ENCODE measurements at places on chromosomes 7 and 10.

DNA sequence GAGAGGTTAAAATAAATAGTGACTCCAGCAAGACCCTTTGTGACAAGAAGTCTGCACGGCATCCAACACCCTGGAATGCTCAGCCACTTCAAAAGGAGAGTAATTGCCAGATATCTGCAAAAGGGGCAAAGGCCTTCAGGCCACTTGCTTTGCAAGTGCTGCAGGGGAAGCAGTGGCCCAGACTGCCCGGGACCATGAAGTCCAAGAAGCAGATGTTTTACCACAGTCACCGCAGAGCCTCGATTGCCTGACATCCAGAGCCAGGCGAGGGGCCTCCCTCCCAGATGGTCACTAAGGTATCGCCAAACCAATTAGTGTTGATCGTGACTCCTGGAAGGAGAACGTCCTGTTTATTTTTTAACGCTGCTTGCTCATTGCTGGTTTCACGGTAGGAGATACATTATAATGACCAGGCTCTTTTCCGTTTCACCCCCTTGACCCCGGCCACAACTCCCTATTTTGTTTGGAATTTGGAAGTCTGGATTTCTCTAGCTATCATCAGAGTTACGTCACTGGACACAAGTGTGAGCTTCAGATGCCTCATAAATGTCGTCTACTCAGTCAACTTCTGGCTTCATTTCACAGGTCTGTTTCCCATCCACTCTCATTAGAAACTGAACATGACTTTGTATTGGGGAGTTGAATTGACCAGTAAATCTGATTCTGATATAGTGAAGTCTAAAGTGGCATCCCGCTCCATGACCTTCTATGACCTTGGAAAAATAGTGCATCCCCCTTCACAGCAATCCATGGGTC lies 276.2 kb downstream of the WDR11 start:
- peak overlapping the region; percentile 36 for H3K27ac ChIP-seq
- no peak for DNase-seq
- no peaks in the 10 kb centered on the region for H3K36me3 ChIP-seq
- no peak overlapping the region for H3K4me3 ChIP-seq
- H3K4me1 ChIP-seq, result peaks cover 15% of the 10 kb centered on the region

DNA sequence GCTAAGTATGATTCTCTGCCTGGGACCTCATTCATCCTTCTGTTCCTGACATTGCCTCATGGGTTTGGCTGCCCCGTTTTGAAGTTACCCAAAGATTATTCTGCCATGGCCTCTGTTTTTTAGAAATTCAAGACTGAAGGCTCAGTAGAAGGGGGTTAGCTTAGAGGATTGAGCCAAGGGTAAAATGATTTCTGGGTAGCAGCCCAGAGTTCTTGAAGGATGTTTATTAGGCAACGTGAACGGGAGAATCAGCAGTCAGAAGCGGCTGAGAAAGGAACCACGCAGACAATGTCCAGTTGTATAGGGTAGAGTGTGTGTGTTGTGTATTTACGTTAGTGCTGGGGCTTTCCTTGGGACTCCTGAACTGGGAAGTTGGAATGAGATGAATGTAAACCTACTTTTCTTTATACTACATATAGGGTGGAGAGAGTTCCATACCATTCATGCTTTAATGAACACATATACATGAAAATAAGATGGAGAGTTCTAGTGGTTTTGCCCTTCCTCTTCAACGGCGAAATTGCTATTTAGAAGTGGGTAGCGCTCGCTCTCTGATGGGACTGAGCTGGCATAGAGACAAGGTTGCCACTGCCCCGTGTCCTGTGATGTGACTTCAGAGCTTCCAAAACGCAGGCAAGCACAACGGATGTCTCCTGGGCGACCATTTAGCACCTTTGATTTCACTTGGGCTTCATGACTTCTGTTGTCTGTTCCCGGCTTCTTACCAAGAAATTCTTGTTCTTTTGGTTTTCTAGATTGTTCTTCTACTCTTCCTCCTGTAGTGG lies 35.0 kb upstream of the IL15RA start:
- no peaks in the 10 kb centered on the region for H3K36me3 ChIP-seq
- H3K27ac ChIP-seq, result no peak overlapping the region
- H3K4me1 ChIP-seq, result no peaks in the 10 kb centered on the region
- no peak overlapping the region for H3K4me3 ChIP-seq
- peaks cover 6% of the 10 kb centered on the region for H3K27me3 ChIP-seq
- no peak for DNase-seq

- peak overlapping the region; percentile 77 for H3K27ac ChIP-seq
- H3K4me3 ChIP-seq, result no peak overlapping the region
- no peak for DNase-seq
- peaks cover 16% of the 10 kb centered on the region for H3K36me3 ChIP-seq
- H3K4me1 ChIP-seq, result peaks cover 20% of the 10 kb centered on the region
Measured at GRCh38 chr7:99365318-99366141, 9.0 kb upstream of the ARPC1B start.

- H3K4me3 ChIP-seq, result no peak overlapping the region
- H3K36me3 ChIP-seq, result peaks cover 33% of the 10 kb centered on the region
- no peaks in the 10 kb centered on the region for H3K27me3 ChIP-seq
- no peak overlapping the region for H3K27ac ChIP-seq
- H3K4me1 ChIP-seq, result no peaks in the 10 kb centered on the region
Measured at GRCh38 chr7:1961701-1962276, 271.0 kb downstream of the MAD1L1 start.

- peaks cover 39% of the 10 kb centered on the region for H3K4me1 ChIP-seq
- no peak for DNase-seq
- H3K27me3 ChIP-seq, result peaks cover 12% of the 10 kb centered on the region
- H3K27ac ChIP-seq, result no peak overlapping the region
- no peaks in the 10 kb centered on the region for H3K36me3 ChIP-seq
Measured at GRCh38 chr10:76089556-76090180, 658.2 kb downstream of the LRMDA start.

GRCh38 chr10:24210501-24210900 lies 1.6 kb downstream of the KIAA1217 start:
- H3K36me3 ChIP-seq, result peaks cover 2% of the 10 kb centered on the region
- peaks cover 87% of the 10 kb centered on the region for H3K4me1 ChIP-seq
- no peak for DNase-seq
- H3K27me3 ChIP-seq, result no peaks in the 10 kb centered on the region

- no peak for DNase-seq
- H3K4me3 ChIP-seq, result no peak overlapping the region
- no peak overlapping the region for H3K27ac ChIP-seq
Measured at GRCh38 chr7:10412422-10413019, 561.2 kb upstream of the PHF14 start.

- DNase-seq, result no peak
- no peaks in the 10 kb centered on the region for H3K36me3 ChIP-seq
- peaks cover 28% of the 10 kb centered on the region for H3K4me1 ChIP-seq
- H3K27ac ChIP-seq, result no peak overlapping the region
- H3K27me3 ChIP-seq, result peaks cover 57% of the 10 kb centered on the region
Measured at GRCh38 chr10:72088889-72089575, 681 bp upstream of the SPOCK2 start.

- no peak overlapping the region for H3K27ac ChIP-seq
- H3K4me1 ChIP-seq, result no peaks in the 10 kb centered on the region
- no peaks in the 10 kb centered on the region for H3K36me3 ChIP-seq
- H3K4me3 ChIP-seq, result no peak overlapping the region
- no peak for DNase-seq
- no peaks in the 10 kb centered on the region for H3K27me3 ChIP-seq
Measured at GRCh38 chr10:42734536-42734935, 48.1 kb upstream of the BMS1 start.

GRCh38 chr7:21972397-21972784 lies 26.7 kb upstream of the CDCA7L start:
- H3K4me3 ChIP-seq, result no peak overlapping the region
- no peaks in the 10 kb centered on the region for H3K36me3 ChIP-seq
- peaks cover 18% of the 10 kb centered on the region for H3K27me3 ChIP-seq
- peaks cover 3% of the 10 kb centered on the region for H3K4me1 ChIP-seq

DNA sequence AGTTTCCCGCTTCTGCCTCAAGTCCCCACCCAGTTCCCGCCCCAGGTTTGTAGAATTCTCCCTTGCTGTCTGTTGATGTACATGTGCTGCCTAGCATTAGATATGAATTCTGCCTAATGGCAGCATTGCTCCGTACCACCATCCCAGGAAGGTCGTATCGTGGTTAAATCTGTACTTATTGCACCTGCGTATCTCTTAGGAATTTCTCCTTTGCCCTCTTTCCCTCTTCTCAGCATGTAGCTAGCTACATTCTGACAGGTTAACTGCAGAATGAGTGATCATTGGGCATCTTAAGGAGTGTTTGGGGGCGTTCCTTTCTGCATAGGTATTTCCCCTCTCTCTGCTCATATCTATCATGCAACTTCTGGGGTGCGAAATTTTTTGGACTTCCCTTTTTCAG lies 293.1 kb downstream of the GPR158 start:
- no peaks in the 10 kb centered on the region for H3K27me3 ChIP-seq
- no peak overlapping the region for H3K4me3 ChIP-seq
- peaks cover 30% of the 10 kb centered on the region for H3K4me1 ChIP-seq
- peak overlapping the region; percentile 71 for H3K27ac ChIP-seq
- no peak for DNase-seq

DNA sequence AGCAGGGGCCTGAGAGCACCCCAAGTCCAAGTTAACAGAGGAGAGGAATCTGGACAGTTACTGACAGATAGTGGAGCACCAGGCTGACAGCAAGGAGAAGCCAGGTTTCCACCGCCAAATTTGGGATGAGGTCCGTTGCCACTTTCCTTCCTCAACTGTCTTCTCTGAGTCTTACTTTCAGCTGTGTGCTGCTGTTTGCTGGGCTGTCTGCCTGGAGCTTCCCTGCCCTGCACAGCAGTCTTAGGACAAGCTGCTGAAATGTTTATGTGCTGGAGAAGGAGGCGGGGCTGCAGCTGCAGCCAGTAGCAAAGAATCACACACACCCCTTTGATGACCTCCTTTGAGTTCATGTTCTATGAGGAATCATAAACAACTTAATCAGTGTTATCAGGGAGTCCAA lies 17.4 kb upstream of the CYP3A7 start:
- H3K27me3 ChIP-seq, result no peaks in the 10 kb centered on the region
- no peak for DNase-seq
- peaks cover 44% of the 10 kb centered on the region for H3K4me1 ChIP-seq
- H3K4me3 ChIP-seq, result no peak overlapping the region

DNA sequence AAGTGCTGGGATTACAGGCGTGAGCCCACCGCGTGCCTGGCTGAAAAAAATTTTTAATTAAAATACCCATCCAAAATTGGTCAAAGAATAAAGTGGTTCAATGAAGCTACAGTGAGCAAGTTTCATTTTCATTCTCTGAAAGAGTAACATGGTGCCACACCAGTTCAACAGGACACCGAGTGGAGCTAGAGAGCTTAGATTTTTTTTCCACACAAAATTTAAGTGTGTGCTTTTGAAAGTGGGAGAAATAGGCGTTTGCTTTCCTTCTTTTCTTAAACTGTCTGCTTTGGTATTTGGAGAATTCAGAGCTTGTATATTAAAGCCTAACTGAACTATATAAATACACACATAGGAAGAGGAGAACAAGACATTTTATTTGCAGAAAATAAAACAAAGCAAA lies 43.4 kb downstream of the BPGM start:
- peak overlapping the region; percentile 91 for H3K27ac ChIP-seq
- no peaks in the 10 kb centered on the region for H3K27me3 ChIP-seq

- H3K36me3 ChIP-seq, result no peaks in the 10 kb centered on the region
- peaks cover 19% of the 10 kb centered on the region for H3K4me1 ChIP-seq
- H3K27ac ChIP-seq, result no peak overlapping the region
Measured at GRCh38 chr7:112180223-112180622, 26.0 kb downstream of the DOCK4 start.

DNA sequence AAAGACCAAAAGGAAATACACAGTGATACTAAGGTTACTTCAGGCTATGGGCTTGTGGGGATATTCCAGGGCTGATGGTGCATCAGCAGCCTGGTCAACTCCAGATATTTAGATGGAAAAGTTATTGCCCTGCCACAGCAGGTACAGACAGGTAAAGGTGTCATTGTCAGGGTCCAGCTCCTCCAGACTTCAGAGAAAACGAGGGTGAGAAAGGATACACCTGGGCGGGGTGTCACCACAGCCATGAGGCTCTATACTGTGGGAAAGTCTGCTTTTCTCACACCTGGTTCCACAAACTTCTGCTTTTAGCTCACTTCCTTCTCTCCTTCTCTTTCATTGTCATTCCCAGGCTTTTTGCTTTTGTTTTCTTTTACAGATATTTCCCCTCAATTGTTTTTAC lies 2.0 kb upstream of the C10orf120 start:
- no peak for DNase-seq
- H3K27ac ChIP-seq, result no peak overlapping the region
- H3K4me1 ChIP-seq, result no peaks in the 10 kb centered on the region
- peaks cover 8% of the 10 kb centered on the region for H3K27me3 ChIP-seq

GRCh38 chr7:149855361-149856305 lies 17.5 kb downstream of the ZNF862 start:
- peaks cover 30% of the 10 kb centered on the region for H3K4me1 ChIP-seq
- peaks cover 13% of the 10 kb centered on the region for H3K36me3 ChIP-seq
- H3K27me3 ChIP-seq, result no peaks in the 10 kb centered on the region
- H3K4me3 ChIP-seq, result peak overlapping the region; percentile 16
- peak overlapping the region; percentile 98 for H3K27ac ChIP-seq

DNA sequence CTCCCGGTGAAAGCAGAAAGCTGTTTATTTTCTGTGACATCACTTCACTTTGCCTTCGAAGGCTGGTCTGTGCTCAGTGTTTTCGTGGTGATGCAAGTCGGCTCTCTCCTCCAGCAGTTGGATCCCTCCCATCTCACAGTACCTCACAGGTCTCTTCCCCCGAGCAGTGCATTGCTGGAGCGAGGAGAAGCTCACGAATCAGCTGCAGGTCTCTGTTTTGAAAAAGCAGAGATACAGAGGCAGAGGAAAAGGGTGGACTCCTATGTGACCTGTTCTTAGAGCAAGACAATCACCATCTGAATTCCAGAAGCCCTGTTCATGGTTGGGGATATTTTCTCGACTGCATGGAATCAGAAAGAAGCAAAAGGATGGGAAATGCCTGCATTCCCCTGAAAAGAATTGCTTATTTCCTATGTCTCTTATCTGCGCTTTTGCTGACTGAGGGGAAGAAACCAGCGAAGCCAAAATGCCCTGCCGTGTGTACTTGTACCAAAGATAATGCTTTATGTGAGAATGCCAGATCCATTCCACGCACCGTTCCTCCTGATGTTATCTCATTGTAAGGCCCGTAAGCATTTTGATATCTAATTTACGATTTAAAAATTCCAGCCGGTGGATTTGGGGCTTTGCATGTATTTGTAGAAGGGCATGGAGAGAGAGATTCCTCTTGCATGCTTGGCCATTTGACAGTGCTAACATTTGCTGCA lies at the start of gene LGI1:
LGI1 (plus strand) TSS at position 136 of the 707 bp plus-strand sequence; CDS start at position 345, 209 bp downstream.
- no peaks in the 10 kb centered on the region for H3K36me3 ChIP-seq
- H3K4me3 ChIP-seq, result peak within 1 kb of the TSS; percentile 57
- peaks cover 33% of the 10 kb centered on the region for H3K27me3 ChIP-seq
- H3K27ac ChIP-seq, result peak within 1 kb of the TSS; percentile 71
- no peak for DNase-seq
- H3K4me1 ChIP-seq, result peaks cover 30% of the 10 kb centered on the region

All from mesothelial cell of epicardium (in vitro differentiated cells).